ENCODE measurements at places on chromosomes 7 and 10.
A peak's percentile ranks its signal among the peaks of the same experiment; 100 is the strongest.

DNA sequence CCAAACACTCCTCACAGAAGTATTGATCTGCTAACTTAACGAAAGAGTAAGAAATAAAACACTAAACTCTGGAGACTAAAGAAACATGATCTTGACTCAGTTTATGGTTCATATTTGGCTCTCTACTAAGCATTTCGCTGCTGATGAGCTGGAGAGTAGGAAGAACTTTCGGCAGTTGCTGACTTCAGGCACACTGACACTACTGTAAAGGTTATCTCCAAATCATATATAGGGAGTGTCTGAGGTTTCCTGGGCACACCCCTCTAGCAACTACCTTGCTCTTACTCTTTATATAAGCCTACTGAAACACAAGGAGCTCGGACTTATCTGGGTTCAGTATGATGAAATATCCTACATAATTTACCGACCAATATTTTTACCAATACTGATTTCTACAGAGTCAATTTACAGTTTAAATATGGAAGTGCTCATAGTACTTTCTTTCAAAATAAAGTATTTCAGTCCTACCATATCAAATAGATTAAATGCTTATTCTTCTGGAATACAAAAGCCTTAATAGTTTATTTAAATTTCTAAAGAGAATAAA is 39.5 kb downstream of the ERCC6 start:
- no peak for DNase-seq

- DNase-seq = peak; percentile 23
Measured at GRCh38 chr10:129756912-129757901, 206.9 kb downstream of the EBF3 start.

- DNase-seq = no peak
Measured at GRCh38 chr10:59997827-59998525, 91.6 kb upstream of the CCDC6 start.

DNA sequence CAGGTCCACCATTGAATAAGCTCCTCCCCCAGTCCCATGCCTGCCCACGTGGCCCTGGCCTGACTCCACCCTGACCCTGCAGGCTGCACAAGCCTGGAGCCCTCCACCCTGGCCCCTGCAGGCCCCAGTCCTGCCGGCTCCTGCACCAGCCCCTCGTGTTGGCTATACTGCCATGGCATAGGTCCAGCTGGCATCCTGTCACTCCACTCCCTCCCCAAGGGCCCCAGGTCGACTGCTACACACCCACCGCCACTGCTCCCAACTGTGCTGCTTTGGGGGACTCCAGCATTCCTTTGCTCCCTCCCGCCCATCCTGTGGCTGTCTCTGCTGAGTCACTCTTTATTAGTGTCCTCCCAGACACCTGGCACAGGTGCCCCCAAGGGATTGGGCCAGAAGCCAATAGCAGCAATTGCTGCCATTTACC is 32.4 kb upstream of the HSPA12A start:
- no peak for DNase-seq

DNA sequence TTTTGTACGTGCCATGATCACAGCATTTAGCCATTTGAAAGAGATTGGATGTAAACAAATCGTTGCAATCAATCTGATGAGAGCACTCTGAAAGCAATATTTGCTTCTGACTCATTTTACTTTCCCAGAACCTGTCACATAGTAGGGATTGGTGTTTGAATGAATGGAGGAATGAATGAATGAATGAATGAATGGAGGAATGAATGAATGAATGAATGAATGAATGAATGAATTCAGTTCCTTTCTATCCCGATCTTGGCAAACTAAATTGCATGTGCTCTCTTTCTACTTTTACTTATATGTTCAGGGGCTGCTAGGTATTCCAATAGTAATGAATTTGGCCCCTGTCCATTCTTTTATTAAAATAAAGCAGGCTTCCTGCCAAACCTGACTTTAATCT is 1091.7 kb upstream of the CELF2 start:
- DNase-seq = no peak

- DNase-seq = no peak
Measured at GRCh38 chr10:133040198-133040597, 47.5 kb upstream of the ADGRA1 start.

GRCh38 chr7:68122801-68123200 is 1126.2 kb downstream of the TYW1 start:
- DNase-seq = no peak

GRCh38 chr7:122135275-122135674 is 8.8 kb downstream of the AASS start:
- DNase-seq = no peak

DNA sequence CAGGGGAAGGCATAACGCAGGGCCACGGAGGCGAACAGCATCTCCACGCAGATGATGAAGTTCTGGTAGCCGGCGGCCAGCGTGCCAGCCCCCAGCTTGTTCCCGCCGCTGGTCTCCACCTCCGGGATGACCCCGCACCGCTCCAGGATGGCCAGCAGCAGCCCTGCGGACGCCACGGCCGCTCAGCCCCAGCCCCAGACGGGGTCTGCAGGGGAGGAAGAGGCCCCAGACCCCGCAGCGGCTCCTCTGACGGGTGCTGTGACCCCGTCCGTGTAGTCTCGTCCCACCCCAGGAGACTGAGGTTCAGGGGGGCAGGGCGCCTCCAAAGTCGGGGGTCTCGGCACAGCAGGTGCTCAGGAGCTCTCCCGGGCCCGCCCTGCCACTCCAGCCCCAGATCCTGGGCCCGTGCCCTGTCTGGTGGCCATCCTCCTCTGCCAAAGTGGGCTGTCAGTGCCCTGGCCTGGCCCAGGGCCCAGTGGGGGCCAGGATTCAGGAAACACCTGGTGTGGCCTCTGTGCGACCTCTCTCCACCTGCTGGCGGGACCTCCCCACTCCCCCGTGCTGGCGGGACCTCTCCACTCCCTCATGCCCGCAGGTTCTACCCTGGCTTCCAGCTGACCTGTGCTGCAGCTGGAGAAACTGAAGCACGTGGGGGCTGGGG is 8.1 kb downstream of the TMEM184A start:
- no peak for DNase-seq

GRCh38 chr10:116545756-116546155 is at the start of gene PNLIP:
Gene PNLIP, plus strand, starts transcription at chr10:116545931. Its CDS starts 162 bp downstream, at chr10:116546093.
- no peak for DNase-seq

DNA sequence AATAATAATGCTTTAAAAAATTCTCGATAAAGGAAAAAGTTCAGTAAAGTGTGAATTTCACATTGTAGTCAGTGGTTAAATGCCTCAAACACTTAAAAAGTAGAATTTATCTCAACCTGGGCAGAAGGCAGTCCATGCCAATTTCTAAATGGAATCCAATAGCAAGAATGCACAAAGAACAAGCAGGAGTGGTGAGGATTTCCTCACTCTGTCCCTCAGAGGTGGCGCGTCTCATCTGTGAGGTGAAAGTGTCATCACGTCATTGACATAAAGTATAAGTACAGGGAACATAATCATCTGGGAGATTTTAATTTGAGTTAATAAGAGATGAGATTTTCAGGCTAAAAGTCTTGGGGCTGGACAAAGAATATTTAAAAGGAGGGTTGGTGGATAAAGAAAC is 10.0 kb upstream of the PRKCQ start:
- DNase-seq = no peak

- no peak for DNase-seq
Measured at GRCh38 chr7:159231017-159231416, 86.3 kb upstream of the VIPR2 start.

DNA sequence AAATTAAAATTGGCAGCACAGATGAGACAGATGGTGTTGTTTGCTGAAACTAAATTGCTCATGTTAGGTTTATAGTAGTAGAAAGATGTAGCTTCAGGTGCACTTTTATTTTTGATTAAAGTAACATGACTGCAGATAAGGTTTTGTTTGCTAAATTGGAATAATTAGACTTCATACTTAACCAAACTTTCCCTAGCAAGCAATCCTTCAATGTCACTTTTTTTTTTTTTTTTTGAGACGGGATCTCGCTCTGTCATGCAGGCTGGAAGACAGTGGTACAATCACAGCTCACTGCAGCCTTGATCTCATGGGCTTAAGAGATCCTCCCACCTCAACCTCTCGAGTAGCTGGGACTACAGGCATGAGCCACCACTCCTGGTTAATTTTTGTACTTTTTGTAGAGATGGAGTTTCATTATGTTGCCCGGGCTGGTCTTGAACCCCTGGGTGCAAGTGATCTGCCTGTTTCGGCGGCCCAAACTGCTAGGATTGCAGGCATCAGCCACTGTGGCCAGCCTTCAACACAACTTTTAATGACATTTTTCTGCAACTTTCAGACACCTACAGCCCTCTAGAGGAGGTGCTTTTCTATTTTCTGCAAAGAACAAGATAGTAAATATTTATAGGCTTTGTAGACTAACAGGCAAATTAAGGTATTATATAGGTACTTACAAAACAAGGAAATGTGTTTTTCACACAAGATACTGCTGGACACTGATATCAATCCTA is 84.8 kb upstream of the CCNY start:
- no peak for DNase-seq

Measured in astrocyte (in vitro differentiated cells and primary cell).